Endothelial cell (in vitro differentiated cells): ENCODE measurements at places on chromosomes 3 and 15. TPM values are rescaled to one million over a fixed set of nuclear protein-coding genes. Genes with fewer than 3 reads are reported as not detected.

DNA sequence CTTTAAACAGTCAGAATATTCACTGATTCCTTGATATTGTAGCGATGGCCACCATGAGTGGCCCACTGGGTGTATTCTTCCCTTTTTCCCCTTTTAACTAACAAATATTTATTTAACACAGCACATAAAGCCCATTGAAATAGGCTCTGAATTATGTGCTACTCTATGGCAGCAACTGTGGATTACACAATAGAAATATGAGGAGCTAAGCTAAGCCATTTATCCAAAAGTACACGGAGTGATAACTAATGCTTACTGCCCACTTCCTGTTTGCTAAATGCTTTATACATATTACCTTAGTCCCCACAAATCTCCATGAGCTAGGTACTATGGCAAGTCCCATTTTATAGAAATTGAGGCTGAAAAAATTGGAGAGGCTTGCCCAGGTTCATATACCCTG, 17.9 kb downstream of the ILDR1 start:
- peaks cover 2% of the 10 kb centered on the region for H3K27me3 ChIP-seq
- no peaks in the 10 kb centered on the region for H3K36me3 ChIP-seq
- H3K4me1 ChIP-seq: peaks cover 30% of the 10 kb centered on the region
- no peak overlapping the region for H3K4me3 ChIP-seq

- H3K4me3 ChIP-seq: no peak overlapping the region
- no peak overlapping the region for H3K27ac ChIP-seq
- no peak for DNase-seq
These were observed 56.7 kb downstream of the RPL22L1 start for GRCh38 chr3:170813266-170813665.

GRCh38 chr3:149489060-149489690, 14.7 kb downstream of the TM4SF4 start:
- H3K27ac ChIP-seq: no peak overlapping the region
- DNase-seq: peak; percentile 29
- H3K27me3 ChIP-seq: no peaks in the 10 kb centered on the region

TADA3 gene
- 35.4 TPM for total RNA-seq

DNA sequence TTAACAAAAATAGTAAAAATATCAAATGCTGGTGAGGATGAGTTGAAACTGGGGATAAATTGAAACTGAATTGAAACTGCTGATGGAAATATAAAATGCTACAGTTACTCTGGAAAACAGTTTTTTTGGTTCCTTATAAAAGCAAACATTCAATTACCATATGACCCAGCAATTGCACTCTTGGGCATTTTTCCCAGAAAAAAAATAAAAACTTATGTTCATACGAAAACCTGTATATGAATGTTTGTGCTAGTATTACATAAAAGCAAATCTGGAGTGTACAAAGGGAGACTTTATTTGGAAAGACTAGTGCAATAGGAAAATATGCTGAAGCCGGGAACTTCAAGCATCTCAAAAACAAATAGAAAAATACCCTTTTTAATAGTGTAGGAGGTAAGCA, 857.9 kb upstream of the CADM2 start:
- DNase-seq: no peak
- no peaks in the 10 kb centered on the region for H3K4me1 ChIP-seq
- H3K27ac ChIP-seq: no peak overlapping the region
- H3K27me3 ChIP-seq: no peaks in the 10 kb centered on the region

C3orf62 gene
- total RNA-seq: 3.8 TPM

- H3K4me1 ChIP-seq: peaks cover 14% of the 10 kb centered on the region
- DNase-seq: no peak
- no peak overlapping the region for H3K4me3 ChIP-seq
- peaks cover 4% of the 10 kb centered on the region for H3K27me3 ChIP-seq
- H3K27ac ChIP-seq: no peak overlapping the region
These were observed 132.4 kb upstream of the PLXNA1 start for GRCh38 chr3:126850370-126851085.

GALNT15 gene
- 0.08 TPM for total RNA-seq

ZKSCAN7 gene
- total RNA-seq: 2.2 TPM

LRRC3B gene
- total RNA-seq: 3.6 TPM

RBP2 gene
- total RNA-seq: not detected

EAF1 gene
- total RNA-seq: 23.9 TPM

DNA sequence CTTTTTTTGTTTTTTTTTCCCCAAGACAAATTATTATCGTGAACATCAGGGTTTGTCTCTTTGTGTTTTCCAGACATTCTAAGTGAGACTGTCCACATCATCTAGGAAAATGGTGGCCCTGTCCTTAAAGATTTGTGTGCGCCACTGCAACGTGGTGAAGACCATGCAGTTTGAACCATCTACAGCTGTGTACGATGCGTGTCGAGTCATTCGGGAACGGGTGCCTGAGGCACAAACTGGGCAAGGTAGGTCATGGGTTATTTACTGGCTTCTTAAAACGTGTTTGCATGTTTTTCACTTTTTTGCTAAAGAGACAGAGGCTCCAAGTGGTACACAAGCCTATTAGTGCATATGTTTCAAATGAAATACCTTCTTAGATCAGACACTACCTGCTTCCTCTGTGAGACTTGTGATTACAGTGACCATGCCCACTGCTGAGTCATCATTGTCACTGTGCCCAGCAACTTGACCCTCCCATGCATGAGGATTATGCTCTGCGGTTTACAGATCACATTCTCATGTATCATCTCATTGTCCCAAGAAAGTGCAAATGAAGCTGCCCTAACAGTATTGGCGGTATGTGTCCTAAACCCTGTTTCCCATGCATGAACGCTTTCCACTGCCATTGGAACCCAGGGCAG, 395.2 kb upstream of the TPM1 start:
- no peaks in the 10 kb centered on the region for H3K27me3 ChIP-seq
- H3K27ac ChIP-seq: no peak overlapping the region
- no peak overlapping the region for H3K4me3 ChIP-seq

FANCD2OS gene
- not detected for total RNA-seq
